Thoracic aorta (tissue), 2 donors: ENCODE measurements at places on chromosomes 1 and 21.

- no peak for DNase-seq
Observed at GRCh38 chr1:57013522-57013921, 47.7 kb upstream of the C8B start.

- no peak for DNase-seq
Observed at GRCh38 chr1:170316270-170316669, 170.5 kb downstream of the NTMT2 start.

- DNase-seq, result no peak
Observed at GRCh38 chr1:5393603-5394002, 598.6 kb downstream of the NPHP4 start.

DNA sequence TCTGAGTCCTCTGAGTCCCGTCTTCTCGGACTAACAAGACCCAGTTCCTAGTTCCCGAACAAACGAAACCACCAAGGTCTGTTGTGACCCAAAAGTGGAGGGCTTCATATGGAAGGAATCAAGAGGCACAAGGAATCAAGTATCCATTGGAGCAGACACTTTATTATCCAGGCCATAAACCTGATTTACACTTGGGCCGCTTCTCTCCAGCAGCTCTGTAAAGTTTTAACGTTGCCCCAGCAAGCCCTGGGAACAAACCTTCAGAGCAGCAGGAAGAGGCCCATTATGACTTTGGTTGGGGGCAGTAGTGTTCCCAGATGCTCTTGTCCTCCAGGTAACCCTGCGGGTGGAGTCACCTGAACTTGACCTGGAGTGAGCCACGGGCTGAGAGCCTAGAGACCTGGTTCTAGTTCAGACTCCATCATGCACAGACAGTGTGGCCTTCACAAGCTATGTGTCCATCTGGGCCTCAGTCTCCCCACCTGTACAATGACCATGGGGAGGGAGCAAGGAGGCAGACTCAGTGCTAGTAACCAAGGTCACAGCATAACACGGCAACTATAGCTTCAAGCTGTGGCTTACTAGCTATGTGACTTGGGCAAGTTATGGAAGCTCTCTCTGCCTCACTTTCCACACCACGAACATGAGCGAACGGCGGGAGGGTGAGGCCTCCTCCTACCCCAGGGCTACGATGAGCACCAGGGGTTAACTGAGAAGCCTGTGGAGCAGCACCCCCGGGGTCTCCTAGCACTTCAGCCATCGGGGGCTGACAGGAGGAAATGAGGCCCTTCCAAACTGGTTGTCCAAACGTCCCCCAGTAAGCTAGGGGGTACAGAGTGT lies 95.7 kb downstream of the GLIS1 start:
- no peak for DNase-seq

DNA sequence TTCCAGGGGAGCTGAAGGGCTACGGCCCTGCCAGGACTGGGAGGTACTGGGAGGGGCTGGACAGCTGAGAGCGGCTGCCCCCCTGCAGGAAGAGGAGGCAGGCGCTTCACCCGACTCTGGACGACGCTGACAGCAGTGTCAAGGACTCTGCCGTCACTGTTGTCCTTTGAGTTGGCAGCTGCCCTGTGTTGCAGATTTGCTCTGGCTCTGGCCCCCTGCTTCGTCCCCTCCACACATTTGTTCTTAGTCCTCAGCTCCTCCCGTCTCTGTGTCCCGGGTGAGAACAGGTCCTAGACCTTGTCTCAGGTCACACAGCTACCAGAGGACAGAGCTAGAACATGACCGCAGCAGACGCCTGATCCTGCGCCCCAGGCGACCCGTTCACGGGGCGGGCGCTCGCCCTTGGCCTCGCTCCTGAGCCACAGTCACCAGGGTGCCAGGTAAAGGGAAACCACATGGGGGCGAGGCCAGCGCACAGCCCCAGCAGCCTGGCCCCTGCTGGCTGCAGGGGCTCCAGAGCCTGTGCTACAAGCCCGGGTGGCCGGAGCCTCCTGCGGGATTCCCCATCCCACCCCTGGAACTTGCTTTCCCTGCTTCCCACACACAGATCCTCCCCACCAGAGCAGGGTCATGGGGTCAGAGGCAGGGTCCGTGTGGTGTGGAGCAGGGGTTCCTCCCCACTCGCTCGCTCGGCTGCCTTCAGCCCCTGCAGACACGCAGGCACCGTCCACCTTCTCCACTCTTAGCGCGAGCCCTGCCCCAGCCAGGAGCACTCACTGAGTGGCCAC lies 10.7 kb upstream of the NPHP4 start:
- DNase-seq, result no peak

DNA sequence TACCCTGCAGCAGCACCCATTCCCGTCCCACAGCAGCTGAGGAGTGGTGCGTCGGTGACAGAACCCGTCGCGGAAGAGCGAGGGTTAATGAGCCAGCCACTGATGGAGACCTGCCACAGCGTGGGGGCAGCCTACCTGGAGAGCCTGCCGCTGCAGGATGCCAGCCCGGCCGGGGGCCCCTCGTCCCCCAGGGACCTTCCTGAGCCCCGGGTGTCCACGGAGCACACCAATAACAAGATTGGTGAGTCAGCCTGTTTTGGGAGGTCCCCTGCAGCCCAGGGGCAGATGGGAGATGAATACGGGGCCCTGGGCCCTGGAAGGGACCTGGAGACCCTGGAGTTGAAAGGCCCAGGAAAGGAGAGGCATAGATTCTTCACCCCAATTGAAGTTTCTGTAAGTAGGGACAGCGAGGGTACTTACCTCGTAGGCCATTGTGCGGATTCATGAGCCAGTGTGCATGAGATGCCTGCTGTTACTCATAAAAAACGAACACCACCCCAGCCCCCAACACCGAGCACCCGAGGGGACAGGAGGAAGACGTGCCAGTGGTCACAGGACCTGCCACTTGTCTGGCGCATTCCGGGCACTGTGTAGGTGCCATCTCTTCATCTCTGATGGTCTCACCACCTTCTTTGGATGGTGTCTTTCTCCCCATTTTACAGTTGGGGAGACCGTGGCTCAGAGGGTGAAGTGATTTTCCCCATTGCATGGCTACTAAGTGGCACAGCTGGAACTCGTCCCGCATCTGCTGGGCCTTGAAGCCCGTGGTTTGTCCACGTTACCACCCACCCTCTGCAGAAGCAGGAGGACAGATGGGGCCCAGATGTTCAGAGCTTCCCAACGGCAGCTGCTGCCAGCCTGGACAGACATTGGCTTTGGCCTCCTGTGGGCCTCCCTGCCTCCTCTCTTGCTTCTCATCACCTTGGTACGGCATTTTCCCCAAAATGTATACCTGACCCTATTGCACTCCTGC lies 28.3 kb upstream of the TNFRSF1B start:
- DNase-seq, result no peak

DNA sequence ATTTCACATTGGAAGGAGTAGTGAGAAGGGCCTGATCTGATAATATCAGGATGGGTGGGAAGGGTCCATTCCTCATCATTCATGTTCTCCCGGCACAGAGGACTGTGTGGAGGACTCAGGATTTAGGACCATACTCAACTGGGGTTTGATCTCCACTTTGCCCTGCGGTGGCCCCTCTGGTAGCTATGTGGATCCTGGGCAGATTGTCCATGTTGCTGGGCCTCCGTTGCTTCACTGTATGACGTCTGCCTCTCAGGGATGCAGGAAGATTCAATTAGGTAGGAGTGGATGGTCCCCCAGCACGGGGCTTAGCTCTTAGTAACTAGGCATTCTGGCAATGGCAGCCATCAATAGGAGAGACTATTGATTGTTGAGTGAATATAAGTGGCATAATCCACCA lies 2.3 kb downstream of the ETS2 start:
- DNase-seq, result no peak

DNA sequence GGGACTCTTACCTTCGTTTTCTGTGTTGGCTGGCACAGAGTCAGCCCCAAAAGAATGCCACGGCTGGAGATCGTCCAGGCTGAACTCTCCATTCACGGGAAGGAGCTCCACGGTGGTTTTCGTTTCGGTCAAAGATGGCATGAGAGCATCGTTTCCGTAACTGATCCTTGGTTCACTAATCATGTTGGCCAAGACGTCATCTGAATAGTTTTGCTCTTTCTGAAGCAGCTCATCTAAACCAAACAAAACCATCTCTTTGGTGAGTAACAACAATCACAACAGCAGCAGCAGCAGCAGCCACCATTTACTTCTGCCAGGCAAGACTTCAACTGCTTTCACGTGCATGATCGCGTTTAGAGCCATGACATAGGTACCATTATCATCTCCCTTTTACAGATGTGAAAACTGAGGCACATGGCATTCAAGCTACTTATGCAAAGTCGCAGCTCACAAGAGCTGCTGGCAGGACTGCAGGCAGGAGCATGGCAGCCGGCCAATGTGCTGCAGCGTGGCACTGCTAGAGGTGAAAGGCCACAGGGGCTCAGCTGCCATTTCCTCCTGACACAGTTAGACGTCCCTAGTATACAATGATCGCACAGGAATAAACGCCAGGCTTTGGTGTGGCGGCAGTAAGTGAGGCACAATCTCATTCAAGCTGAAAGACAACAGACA lies 177.1 kb downstream of the GABPA start:
- no peak for DNase-seq

DNA sequence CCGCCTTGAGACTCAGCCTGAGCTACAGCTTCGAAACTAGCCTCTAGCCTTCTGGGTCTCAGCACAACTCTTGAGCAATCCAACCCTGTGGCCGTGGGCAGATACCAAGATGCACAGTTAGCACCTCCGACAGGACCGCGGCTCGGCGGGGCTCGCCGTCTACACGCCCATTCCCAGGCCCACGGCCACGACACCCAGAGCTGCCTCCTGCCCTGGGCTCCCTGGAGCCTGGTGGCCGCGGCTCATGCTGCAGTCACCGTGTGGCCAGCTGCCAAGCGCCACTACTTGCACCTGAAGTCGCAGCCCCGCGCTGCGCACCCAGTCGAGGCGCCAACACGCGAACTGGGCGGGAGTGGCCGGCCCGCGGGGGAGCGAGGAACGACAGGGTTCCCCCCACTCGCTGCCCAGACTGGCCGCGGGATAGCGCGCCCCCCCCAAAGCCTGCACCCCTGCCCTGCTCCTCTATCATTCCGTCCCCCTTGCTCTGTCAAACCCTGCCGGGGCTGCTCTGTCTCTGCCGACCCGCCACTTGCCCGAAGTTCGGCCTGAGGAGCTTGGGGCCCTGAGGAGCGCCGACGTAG lies 729 bp upstream of the CDCA8 start:
- DNase-seq, result no peak

DNA sequence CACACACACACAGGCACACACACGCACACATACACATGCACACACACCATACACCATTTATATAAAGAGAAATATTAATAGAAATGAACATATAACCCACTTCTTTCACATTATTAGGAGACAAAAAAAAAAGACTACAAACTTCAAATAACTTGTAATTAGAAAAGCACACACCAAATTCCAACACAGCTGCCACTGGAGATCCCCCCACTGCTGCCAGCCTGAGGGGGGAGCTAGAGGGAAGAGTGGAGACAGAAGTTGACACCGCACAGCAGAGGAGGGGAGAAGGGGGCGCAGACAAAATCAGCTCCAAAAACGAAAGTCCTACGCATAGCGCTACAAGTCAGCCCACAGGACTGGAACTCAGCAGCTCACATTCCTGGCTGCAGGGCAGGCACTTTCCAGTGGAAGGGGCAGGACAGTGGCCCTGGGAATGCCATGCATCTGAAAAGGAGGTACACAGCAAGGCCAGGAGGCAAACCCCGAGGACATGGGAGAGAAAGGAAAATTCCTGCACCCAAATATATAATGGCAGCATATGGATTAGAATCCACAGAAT lies 36.5 kb downstream of the LGALS8 start:
- no peak for DNase-seq

GRCh38 chr1:153774026-153774595 lies 1.1 kb upstream of the SLC27A3 start:
- no peak for DNase-seq

DNA sequence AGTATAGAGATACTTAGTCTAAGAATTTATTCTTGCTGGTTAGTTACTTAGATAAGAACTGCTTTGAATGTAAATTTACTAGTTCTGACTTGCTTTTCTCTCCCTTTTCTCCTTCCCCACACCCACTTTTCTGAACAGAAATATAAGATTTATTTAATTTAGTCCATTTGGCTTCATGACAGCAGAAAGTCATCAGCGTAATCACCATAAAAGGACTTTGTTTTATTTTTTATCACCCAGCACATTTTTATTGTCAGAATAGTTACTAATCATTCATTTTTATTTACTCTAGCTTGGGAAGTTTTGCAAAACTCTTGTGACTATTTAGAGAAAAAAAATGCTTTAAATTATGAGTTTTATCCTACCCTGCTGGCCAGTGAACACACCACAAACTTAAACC lies 197.2 kb downstream of the CHRM3 start:
- DNase-seq, result no peak

GRCh38 chr1:12172042-12172851 lies 5.5 kb downstream of the TNFRSF1B start:
- no peak for DNase-seq

GRCh38 chr21:35643176-35643575 lies 417.1 kb downstream of the SETD4 start:
- no peak for DNase-seq

- peak; percentile 9 for DNase-seq
Observed at GRCh38 chr1:204041232-204041767, 31.6 kb upstream of the SOX13 start.

DNA sequence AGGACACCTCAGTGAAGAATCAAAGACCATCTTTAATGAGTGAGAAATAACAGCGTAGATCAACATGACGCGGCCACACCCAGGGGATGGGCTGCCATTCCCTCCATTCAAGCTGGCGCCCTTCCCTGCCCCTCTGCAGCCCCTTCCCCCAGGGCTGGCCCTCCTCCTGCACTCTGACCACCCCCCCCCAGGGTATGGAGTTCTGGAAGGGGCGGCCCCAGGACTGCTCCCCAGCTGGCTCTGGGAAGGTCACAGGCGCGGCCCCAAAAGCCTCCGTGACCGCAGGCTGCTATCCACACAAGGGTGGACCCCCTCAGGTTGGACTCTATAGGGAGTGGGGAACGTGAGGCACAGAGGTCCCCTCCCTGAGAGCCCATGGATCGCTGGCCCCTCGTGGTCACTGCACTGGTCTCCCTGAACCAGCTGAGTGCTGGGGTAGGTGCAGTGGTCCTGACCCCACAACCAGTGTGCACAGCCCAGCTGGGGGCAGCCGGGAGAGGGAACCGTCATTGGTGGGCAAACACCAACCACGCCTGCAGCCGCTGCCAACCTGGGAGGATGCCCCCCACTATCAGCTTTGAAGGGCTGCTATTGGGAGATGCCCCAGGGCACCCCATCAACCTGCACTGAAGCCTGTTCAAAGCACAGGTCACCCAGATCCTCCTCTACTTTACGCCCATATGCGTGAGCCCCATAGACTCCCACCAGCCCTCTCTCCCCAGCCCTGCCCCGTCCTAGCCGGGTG lies 16.1 kb upstream of the GPR153 start:
- DNase-seq, result no peak

GRCh38 chr1:28926629-28927265 lies 12.4 kb downstream of the EPB41 start:
- DNase-seq, result no peak

GRCh38 chr1:235262539-235262938 lies 65.4 kb downstream of the ARID4B start:
- no peak for DNase-seq

DNA sequence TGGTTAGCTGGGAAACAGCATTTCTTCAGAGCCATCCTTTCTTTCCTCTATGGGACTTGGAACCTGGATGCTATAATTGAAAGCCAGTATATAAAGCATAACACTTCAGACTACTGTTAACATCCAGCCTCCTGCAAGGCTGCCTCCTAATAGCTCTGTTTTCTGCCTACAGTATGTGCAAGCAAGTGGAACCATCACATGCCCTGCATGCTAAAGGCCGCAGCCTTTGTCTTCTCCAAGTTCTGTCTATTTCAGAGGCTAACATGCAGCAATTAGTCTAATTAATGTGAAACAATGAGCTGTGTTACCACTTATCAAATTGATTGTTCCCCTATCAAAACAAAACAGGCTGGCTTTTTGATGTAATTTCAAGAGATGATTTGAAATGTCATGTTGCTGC lies 82.7 kb upstream of the ESRRG start:
- DNase-seq, result no peak

- no peak for DNase-seq
Observed at GRCh38 chr1:43214501-43215444, 42.6 kb downstream of the CFAP57 start.
